ENCODE measurements at places on chromosomes 6 and 20.
A peak's percentile ranks its signal among the peaks of the same experiment; 100 is the strongest.

DNA sequence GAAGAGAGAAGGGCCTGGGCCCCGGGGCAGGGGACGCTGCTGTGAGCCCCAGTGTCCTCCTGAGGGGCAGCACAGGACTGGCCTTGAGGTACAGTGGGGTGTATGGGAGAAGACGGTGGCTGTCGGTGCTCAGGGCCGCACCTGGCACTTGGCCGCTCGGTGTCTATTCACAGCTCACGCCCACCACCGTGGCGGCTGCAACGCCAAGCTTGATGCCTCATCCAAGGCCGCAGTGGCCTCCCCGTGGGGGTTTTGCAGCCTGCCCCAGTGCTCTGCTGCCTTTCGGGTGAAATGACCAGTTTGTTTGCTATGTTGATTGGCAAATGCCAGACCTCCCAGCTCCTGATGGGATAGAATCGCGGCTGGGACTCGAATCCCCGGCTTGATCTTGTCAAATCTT, 79.5 kb upstream of the SLCO4A1 start:
- DNase-seq = no peak

GRCh38 chr6:7402716-7403115, 13.1 kb downstream of the RIOK1 start:
- no peak for DNase-seq

GRCh38 chr20:41616228-41616627, 1.9 kb downstream of the CHD6 start:
- no peak for DNase-seq

GRCh38 chr20:34941226-34941625, 14.4 kb downstream of the GSS start:
- DNase-seq = no peak

DNA sequence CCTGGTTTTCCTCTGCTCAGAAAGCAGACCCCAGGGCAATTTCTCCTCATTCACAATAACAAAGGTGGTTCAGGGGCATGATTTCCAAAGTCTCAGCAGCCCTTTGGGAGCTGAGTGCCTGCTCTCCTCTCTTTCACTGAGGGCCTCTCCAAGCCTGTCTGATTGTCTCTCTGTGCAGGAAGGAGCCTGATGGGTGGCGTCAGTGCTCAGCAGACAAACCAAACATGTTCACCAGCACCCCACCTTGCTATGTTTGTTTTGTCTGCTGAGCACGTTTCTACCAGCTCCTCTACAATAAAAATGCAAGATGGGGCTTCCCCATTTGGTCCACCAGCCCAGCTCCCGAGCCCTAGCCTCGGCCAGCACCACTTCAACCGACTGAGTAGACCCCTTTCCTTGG, 25.4 kb upstream of the TCP11 start:
- DNase-seq = no peak

DNA sequence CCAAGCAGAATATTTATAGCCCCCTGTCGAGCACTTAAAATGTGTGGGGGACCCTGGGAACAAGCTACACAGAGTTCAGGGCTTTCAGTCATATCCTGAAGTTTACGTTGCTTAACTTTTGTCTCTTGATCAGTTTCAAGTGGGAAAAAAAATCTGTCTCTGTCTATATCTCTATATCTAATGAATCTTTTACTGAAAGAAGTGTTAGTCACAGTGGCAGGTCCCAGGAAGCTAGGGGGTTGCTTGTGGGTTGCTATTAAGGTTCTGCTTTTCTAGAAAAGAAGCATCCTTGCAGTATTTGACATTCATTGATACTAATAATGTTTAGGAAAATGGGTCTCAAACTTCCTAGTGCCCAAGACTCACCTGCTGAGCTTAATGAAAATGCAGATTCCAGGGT, 76.7 kb upstream of the CLDN20 start:
- no peak for DNase-seq

- no peak for DNase-seq
Observed at GRCh38 chr20:63829945-63830835, 874 bp downstream of the ZBTB46 start.

GRCh38 chr6:6741264-6741663, 152.7 kb downstream of the LY86 start:
- no peak for DNase-seq

DNA sequence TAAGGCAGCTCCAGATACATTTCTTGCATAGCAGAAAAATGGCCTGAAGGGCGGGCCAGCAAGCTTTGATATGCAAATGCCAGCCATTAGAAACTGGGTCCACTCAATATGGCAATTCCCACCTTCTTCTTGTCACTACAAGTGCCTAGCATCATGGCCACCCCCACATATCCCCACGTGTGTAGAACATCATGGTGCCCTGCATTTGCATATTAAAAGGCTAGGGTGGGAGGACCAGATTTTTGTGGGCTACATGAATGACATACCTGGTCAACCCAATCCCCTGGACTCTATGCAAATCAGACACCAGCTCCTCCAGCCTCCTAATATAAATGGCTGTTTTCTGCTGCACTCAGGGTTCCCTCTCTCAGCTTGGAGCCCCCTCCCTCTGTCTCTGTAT, 31.7 kb downstream of the PLN start:
- DNase-seq = no peak

DNA sequence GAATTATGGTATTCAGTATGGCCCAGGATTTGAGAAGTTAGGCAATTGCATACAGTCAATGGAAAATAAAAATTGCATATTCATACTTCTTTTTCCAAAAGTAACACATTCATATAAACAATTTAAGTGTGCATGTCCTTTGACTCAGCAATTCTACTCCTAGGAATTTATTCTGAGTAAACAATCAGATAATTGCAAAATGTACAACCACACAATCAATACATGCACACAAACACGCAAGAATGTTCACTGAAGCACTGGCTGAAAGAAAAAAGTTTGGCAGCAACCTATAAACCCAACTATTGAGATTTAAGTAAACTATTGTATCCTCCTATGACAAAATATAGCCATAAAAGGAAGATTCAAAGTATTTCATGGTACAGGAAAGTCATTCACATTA, 1.6 kb downstream of the CYP39A1 start:
- DNase-seq = no peak

- DNase-seq = no peak
Observed at GRCh38 chr6:24099181-24099580, 26.8 kb upstream of the NRSN1 start.

GRCh38 chr20:49646126-49646525, 67.6 kb downstream of the B4GALT5 start:
- no peak for DNase-seq

DNA sequence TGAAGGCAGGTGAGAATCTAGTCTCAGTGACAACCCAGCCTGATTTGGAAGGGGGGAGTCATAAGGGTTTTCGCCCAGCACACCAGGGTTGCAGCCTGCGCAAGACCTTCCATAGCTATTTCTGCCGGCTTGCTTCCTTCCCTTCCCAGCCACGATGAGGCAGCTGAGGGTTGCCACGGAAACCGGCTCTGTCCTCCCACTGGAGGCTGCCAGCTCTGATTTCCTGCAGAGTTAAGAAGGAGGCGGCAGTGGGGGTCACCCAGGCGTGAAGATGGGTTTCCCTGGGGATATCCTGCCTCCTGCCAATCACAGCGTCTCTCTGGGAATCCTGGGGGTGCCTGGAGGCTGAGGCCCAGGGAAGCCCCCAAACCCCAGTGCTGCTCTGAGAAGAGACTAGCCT, 23.1 kb upstream of the KCNB1 start:
- DNase-seq = no peak

GRCh38 chr20:44921447-44921846, 11.6 kb downstream of the PABPC1L start:
- no peak for DNase-seq

DNA sequence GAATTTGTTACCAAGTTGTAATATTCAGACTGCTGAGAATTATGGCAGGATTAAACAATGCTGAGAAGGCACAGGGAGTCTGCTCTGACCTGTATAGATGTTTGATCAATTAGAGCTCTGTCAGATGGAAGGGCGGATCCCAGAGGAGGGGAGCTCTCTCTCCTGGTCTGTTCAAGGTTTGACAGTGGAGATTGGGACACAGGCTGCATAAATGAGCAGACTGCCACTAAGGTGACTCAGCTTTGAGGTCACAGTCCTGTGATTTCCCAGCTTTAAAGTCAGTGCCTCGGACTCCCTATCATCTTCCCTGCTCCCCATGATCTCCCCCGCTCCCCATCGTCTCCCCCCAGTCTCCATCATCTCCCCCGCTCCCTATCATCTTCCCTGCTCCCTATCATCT, 59.2 kb upstream of the SLC22A23 start:
- DNase-seq = no peak

DNA sequence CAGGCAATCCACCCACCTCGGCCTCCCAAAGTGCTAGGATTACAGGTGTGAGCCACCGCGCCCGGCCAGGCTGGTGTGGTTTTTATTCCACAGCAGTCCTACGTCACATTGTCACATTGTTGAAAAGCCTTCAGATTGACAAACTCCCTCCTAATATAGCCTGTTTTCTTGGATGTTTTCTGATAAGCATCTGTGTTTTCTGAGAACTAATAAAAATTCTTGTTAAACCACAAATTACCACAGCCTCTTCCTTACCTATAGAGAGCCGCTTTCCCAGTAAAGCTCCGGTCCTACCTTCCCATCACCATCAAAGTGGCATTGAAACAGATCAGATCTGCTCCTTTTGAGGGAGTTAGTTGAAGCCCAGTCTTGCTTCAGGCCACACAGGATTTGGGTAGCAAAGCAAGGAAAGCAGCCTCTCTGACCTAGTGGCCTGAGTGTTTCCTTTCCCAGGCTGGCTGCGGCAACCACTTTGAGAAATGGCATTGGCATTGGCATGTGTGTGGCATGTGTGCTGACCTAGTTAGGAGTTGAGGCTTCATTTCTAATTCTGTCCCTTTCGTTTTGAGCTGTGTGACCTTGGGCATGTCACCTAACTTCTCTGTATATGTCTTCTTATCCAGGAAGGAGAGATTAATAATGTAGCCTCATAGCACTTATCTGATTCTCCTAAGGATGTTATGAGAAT, 1.7 kb upstream of the PKIG start:
- DNase-seq = no peak

DNA sequence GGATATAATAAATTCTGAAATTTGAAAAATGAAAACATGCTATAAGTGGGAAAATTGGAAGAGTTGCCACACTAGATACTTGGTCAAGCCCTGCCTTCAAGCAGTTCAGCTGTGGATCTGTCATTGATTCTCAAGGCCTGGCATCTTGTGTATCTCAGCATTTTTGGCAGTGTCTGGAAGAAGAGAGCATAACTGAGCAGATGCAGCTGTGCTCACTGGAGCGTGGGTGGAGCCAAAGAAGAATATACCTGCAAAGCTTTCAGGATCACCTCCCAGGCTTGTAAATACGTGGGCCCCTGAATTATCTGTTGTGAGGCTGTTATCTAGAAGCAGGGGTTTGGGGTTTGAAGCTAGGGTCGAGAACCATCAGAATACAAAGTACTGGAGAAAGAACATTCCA, 31.3 kb upstream of the CHD6 start:
- no peak for DNase-seq

DNA sequence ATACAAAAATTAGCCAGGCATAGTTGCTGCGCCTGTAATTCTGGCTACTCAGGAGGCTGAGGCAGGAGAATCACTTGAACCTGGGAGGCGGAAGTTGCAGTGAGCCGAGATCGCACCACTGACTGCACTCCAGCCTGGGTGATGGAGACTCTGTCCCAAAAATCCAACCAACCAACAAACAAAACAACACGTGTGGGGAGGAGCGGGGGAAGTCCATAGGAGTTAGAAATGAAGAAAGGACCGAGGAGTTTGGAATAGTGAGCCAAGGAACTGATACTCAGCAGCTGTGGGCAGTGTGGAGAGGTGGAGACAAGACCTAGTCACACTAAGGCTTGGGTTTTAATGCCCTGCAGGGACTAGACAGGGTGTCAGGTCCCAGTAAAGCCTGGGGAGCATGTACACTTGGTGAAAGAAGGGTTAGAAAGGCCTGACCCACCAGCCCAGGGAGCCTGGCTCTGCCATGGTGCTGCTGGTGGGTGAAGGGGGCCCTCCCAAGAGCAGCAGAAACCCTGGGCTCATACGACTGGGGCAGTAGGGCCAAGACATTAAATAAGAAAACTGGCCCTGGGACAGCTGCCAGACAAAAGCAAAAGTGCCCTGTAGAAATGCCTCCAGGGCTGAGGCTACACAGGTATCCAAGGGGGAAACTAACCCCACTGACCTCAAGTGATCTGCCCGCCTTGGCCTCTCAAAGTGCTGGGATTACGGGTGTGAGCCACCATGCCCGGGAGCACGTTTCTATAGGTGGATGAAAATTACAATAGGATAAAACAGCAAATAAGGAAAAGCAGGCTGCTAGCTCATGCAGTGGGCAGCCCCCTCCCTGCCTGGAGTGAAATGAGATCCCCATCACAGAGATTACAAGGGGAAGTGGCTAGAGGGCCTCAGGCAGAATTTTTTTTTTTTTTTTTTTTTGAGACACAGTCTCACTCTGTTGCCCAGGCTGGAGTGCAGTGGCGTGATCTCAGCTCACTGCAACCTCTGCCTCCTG, 58.0 kb downstream of the MYH7B start:
- DNase-seq = no peak

- DNase-seq = peak; percentile 27
Observed at GRCh38 chr6:24719125-24719971, at the start of gene C6orf62. TSS of gene C6orf62 (minus strand) at chr6:24719154. CDS start at chr6:24718668, 486 bp downstream.

GRCh38 chr20:47802226-47802920, 17.1 kb upstream of the SULF2 start:
- DNase-seq = no peak

DNA sequence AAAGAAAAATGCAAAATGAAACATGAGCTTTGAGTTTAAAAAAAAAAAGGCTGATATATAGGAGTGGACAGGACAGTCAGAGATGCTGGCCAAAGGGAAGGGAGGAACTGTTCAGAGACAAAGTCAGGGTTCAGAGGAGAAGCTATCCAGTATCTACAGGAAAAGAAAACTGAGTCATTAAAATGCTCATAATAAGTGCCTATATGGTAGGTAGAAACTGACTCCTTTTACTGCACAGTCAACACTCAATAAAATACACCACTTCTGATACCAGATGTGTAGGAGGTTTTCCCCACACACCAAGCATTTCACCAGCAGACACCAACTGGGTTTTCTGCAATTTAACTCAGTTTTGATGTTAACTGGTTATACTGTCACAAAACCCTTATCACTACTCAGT, 32.9 kb downstream of the FRK start:
- no peak for DNase-seq

DNA sequence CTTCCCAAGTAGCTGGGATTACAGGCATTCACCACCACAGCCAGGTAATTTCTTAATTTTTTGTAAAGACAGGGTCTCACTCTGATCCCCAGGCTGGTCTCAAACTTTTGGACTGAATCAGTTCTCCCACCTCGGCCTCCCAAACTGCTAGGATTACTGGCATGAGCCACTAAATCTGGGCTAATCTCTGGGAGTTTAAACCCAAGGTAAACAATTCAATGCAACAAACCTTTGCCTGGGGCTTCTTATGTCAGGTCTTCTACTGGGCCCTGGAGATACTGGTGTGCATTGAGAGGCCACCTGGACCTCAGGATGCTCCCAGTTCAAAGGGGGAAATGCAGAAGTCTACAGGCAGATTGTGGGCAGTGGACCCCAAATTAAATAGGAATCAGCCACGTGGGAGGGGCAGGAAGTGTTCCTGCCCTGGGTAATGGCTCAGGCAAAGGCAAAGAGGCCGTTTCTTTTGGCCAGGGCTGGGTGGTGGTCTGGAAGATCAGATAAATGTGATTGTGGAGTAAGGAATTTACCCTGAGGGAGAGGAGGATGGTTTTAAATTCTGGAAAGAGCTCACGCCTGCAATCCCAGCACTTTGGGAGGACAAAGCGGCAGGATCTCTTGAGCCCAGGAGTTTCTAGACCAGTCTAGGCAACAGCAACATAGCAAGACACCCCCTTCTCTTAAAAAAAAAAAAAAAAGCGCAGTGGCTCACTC, 1.3 kb upstream of the MYBL2 start:
- DNase-seq = no peak

GRCh38 chr6:74658391-74658790, 547.5 kb downstream of the COL12A1 start:
- DNase-seq = no peak

All from activated T-cell treated with anti-CD3 and anti-CD28 coated beads for 1 hour (primary cell).